ENCODE measurements at places on chromosomes 6 and 20.
A peak's percentile ranks its signal among the peaks of the same experiment; 100 is the strongest.

- H3K27me3 ChIP-seq = no peaks in the 10 kb centered on the region
- no peak overlapping the region for H3K4me3 ChIP-seq
- H3K4me1 ChIP-seq = no peaks in the 10 kb centered on the region
- H3K27ac ChIP-seq = no peak overlapping the region
- peak; percentile 89 for DNase-seq
These were observed 69.3 kb upstream of the SRSF6 start for GRCh38 chr20:43388268-43389002.

DNA sequence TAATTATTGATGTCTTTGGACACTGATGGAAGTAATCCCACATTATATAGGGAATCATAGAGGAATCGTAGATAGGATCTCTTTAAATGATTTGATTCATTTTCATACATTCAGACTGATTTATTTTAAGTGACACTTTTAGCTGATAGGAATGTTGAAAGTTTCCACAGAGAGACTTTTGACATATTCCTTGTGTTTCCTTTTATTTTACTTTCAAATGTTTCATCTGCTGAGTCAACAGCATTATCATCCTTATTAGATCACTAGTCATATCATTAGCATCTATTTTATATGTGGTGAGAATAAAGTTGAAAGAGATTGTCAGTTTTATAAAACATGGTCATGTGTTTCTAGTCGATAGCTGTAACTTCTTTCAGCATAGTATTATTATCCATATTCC, 13.4 kb downstream of the DCBLD1 start:
- H3K36me3 ChIP-seq = no peaks in the 10 kb centered on the region
- no peak for DNase-seq
- H3K27ac ChIP-seq = no peak overlapping the region
- H3K27me3 ChIP-seq = no peaks in the 10 kb centered on the region

- no peak overlapping the region for H3K4me3 ChIP-seq
- no peaks in the 10 kb centered on the region for H3K27me3 ChIP-seq
- no peak overlapping the region for H3K27ac ChIP-seq
- H3K36me3 ChIP-seq = peaks cover 13% of the 10 kb centered on the region
These were observed 36.9 kb downstream of the STK38 start for GRCh38 chr6:36510365-36510764.

GRCh38 chr6:157193443-157193996, 129.8 kb downstream of the TMEM242 start:
- peaks cover 15% of the 10 kb centered on the region for H3K4me1 ChIP-seq
- H3K4me3 ChIP-seq = no peak overlapping the region
- no peaks in the 10 kb centered on the region for H3K27me3 ChIP-seq
- peaks cover 44% of the 10 kb centered on the region for H3K36me3 ChIP-seq
- DNase-seq = peak; percentile 13

DNA sequence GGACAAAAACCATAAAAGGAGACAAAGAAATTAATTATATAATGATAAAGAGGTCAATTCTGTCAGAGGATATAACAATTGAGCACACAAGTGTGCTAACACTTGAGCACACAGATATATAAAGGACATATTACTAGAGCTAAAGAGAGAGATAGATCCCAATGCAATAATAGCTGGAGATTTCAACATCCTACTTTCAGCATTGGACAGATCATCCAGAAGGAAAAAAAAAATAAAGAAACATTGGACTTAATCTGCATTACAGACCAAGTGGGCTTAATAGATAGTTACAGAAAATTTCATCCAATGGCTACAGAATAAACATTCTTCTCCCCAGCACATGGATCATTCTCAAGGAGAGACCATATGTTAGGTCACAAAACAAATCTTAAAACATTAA, 9.9 kb downstream of the VNN1 start:
- H3K27ac ChIP-seq = no peak overlapping the region
- no peaks in the 10 kb centered on the region for H3K4me1 ChIP-seq
- no peak for DNase-seq
- H3K27me3 ChIP-seq = no peaks in the 10 kb centered on the region
- no peak overlapping the region for H3K4me3 ChIP-seq

- no peaks in the 10 kb centered on the region for H3K36me3 ChIP-seq
- DNase-seq = no peak
- H3K4me1 ChIP-seq = no peaks in the 10 kb centered on the region
- no peak overlapping the region for H3K27ac ChIP-seq
These were observed 994.6 kb upstream of the ADGRB3 start for GRCh38 chr6:67640484-67640883.

- no peaks in the 10 kb centered on the region for H3K4me1 ChIP-seq
- no peak for DNase-seq
- no peaks in the 10 kb centered on the region for H3K27me3 ChIP-seq
- H3K4me3 ChIP-seq = no peak overlapping the region
- H3K27ac ChIP-seq = no peak overlapping the region
These were observed 950.1 kb downstream of the EPHA7 start for GRCh38 chr6:92469186-92469828.

GRCh38 chr6:40743690-40744446, 156.7 kb upstream of the LRFN2 start:
- H3K36me3 ChIP-seq = no peaks in the 10 kb centered on the region
- H3K4me3 ChIP-seq = no peak overlapping the region
- no peaks in the 10 kb centered on the region for H3K27me3 ChIP-seq
- peaks cover 4% of the 10 kb centered on the region for H3K4me1 ChIP-seq
- DNase-seq = no peak

DNA sequence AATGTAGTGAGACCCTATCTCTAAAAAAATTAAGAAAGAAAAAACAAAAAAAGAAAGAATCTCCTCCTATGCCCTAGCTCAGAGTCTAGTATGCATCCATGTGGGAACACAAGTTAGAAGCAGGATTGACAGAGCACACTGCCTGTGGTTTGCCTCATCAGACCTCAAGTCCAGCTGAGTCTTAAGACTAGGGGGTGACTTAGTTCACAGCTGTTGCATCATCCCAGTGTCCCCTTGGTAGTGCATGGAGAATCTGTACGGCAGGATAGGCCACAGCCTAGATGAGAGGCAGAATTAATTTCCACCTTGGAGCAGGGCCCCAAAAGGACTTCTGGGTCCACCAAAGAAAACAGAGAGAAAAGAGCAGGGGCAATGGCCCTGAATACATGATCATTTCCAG, 13.7 kb downstream of the PNPLA1 start:
- H3K36me3 ChIP-seq = no peaks in the 10 kb centered on the region
- no peak overlapping the region for H3K4me3 ChIP-seq
- no peak overlapping the region for H3K27ac ChIP-seq

DNA sequence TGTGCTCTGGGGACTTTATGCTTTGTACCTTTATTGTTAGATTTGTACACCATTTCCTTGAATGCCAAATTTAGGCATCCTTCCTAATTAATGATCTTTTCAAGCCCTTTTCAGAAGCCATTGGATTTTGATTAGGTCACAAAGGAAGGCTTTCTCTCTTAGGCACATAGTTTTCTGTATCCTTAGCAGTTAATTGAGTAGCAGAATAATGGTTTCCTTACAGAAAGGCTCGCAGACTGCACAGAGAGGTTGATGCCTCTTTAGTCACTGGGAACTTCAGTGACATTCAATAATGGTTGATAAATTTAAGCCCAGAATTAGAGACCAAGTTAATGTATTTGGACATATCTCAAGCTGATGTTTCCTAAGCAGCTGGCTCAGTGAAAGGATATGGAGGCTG, 139.1 kb upstream of the VGLL2 start:
- no peak overlapping the region for H3K27ac ChIP-seq
- DNase-seq = no peak
- H3K27me3 ChIP-seq = no peaks in the 10 kb centered on the region
- no peaks in the 10 kb centered on the region for H3K36me3 ChIP-seq
- H3K4me1 ChIP-seq = no peaks in the 10 kb centered on the region

DNA sequence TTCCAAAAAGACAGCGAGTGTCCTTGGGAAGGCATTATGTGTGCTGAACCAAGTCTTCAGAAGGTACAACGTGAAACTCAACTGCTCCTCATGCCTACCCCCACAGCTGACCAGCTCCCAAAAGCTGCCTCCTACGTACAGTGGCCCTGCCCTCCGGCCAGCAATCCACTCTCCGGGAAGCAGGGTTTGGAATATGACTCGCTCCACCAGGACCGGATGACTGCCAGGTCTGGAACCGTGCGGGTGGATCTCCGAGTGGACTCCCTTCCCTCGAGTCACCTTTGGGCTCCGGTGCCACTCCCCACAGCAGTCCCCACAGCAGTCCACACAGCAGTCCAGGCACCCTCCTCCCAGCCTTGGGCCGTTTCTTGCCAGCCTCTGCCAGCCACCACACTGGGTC, 4.3 kb downstream of the ZBTB46 start:
- no peaks in the 10 kb centered on the region for H3K36me3 ChIP-seq
- peaks cover 22% of the 10 kb centered on the region for H3K4me1 ChIP-seq
- no peak overlapping the region for H3K4me3 ChIP-seq

DNA sequence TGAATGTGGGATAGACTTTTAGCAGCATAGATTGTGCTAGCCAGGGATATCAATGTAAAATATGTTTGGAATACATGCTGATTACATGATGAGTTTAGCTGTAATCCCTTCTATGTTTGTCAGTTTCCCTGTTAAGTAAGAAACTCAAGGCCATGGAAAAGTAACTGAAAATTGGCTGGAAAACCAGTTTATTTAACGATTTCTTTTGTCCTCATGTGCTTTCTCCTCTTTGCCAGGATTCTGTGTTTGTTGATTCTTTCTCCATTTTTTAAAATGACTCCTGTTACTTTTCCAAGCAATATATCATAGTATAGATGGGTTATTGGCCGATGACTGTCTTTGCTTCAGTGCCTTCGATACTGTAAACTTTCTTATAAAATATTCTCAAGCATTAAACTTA, 87.5 kb downstream of the SAMD5 start:
- H3K27me3 ChIP-seq = no peaks in the 10 kb centered on the region
- no peak overlapping the region for H3K27ac ChIP-seq
- H3K4me1 ChIP-seq = no peaks in the 10 kb centered on the region
- no peak for DNase-seq
- no peaks in the 10 kb centered on the region for H3K36me3 ChIP-seq
- no peak overlapping the region for H3K4me3 ChIP-seq

DNA sequence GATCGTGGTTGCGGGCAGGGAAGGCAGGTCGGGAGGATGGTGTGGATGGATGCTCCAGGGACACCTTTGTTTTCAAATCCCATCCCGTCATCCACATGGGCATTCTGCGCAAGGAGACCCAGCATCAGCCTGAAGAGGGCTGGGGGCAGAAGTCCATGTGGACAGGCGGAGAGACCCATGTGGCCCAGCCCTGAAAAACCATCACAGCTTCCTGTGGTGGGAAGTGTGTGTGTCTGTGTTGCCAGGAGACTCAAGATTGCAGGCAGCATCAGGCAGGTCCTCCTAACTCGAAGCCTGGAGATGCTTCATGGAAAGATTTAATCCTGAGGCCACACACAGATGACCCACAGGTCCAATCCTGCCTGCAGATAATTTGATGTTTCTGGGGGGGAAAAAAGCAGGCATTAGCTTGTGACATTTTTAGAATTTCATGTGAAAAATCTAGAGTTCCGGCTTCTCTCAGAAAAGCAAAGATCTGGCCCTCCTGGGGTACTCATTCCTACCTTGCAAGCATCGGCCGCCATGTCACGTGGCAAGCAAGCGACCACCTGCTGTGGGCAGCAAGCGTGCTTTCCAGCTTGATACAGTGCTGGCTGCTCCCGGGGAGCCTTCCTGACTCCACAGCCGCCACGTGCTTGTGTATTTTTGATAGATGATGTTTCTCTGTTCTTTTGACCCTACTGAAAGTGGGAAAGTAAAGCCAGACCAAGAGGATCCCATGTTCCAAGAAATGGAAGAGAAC, 25.8 kb downstream of the BCAS4 start:
- H3K4me1 ChIP-seq = peaks cover 8% of the 10 kb centered on the region
- H3K27me3 ChIP-seq = no peaks in the 10 kb centered on the region
- no peak for DNase-seq

DNA sequence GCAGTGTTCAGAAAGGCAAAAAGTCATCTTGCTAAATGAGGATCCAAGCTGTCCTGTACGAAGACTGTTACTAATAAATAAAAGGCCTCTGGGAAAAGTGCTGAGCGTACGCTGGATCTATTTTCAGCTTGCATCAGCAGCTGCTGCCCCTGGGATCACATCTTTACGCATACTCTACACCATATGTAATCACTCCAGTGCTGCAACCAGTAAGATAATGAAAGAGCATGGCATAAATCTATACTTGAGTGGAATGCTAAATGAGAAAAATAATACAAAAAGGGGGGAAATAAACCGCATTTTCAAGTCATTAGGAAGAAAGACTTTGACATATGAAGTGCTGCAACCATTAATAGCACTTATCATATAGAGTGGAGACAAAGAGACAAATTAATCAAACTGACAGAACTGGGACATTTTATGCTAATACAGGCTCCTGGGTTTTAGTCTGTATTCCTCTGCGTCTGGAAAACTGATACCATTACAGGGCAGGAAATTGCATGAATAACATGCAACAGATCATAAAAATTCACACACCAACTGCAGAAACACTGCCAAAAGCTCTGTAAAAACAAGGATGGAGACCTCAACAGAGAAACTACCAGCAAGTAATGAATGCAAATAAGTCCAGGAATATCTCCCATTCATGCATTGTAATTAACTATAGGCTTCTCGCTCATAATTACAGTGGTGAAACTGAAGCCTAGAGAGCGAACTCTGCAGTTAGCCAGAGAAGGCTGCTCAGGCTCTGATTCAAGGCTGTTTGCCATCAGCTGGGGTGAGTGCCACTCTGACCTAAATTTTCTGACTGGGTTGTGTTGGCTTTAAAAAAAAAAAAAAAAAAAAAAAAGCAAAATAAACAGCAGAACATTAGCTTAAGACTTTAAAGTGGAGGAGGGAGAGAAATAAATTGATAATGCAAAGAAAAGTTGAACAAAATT, 83.8 kb downstream of the GJA10 start:
- H3K27ac ChIP-seq = no peak overlapping the region
- no peak overlapping the region for H3K4me3 ChIP-seq
- no peaks in the 10 kb centered on the region for H3K27me3 ChIP-seq
- peak; percentile 72 for DNase-seq
- no peaks in the 10 kb centered on the region for H3K36me3 ChIP-seq
- H3K4me1 ChIP-seq = peaks cover 23% of the 10 kb centered on the region

- peak; percentile 89 for DNase-seq
- no peaks in the 10 kb centered on the region for H3K36me3 ChIP-seq
- peaks cover 23% of the 10 kb centered on the region for H3K4me1 ChIP-seq
- H3K4me3 ChIP-seq = no peak overlapping the region
- H3K27ac ChIP-seq = no peak overlapping the region
These were observed 83.4 kb downstream of the JARID2 start for GRCh38 chr6:15329197-15329671.

DNA sequence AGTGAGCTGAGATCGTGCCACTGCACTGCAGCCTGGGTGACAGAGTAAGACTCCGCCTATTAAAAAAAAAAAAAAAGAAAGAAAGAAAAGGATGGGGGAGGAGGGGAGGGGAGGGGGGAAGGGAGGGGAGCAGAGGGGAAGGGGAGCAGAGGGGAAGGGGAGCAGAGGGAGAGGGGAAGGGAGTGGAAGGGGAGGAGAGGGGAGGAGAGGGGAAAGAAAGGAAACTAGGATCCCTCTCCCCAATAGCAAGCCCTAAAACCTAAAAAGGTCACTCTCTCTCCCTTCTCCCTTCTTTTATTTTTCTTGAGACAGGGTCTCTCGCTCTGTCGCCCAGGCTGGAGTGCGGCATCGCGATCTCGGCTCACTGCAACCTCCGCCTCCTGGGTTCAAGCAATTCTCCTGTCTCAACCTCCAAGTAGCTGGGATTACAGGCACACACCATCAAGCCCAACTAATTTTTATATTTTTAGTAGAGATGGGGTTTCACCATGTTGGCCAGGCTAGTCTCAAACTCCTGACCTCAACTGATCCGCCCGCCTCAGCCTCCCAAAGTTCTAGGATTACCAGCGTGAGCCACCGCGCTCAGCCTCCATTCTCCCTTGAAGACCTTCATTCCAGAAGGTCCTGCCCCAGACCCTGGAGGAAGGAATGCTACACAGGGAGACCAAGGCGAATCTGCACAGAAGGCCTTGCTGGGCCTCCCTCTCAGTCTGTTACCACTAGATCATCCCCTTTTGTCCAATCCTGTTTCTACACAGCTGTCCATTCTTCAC, 45.8 kb upstream of the PIM1 start:
- peak overlapping the region; percentile 44 for H3K27ac ChIP-seq
- DNase-seq = no peak
- no peak overlapping the region for H3K4me3 ChIP-seq
- H3K36me3 ChIP-seq = no peaks in the 10 kb centered on the region
- H3K27me3 ChIP-seq = no peaks in the 10 kb centered on the region
